Activated effector memory CD4-positive, alpha-beta T cell treated with anti-CD3 and anti-CD28 coated beads, Interleukin-2, amount 50 U/mL, for 16 hours (primary cell): ENCODE measurements at places on chromosomes 7 and 10.

GRCh38 chr10:60863796-60864195 lies 80.2 kb downstream of the RHOBTB1 start:
- DNase-seq, result no peak

GRCh38 chr7:123660514-123661354 lies 5.1 kb downstream of the LMOD2 start:
- DNase-seq, result no peak

DNA sequence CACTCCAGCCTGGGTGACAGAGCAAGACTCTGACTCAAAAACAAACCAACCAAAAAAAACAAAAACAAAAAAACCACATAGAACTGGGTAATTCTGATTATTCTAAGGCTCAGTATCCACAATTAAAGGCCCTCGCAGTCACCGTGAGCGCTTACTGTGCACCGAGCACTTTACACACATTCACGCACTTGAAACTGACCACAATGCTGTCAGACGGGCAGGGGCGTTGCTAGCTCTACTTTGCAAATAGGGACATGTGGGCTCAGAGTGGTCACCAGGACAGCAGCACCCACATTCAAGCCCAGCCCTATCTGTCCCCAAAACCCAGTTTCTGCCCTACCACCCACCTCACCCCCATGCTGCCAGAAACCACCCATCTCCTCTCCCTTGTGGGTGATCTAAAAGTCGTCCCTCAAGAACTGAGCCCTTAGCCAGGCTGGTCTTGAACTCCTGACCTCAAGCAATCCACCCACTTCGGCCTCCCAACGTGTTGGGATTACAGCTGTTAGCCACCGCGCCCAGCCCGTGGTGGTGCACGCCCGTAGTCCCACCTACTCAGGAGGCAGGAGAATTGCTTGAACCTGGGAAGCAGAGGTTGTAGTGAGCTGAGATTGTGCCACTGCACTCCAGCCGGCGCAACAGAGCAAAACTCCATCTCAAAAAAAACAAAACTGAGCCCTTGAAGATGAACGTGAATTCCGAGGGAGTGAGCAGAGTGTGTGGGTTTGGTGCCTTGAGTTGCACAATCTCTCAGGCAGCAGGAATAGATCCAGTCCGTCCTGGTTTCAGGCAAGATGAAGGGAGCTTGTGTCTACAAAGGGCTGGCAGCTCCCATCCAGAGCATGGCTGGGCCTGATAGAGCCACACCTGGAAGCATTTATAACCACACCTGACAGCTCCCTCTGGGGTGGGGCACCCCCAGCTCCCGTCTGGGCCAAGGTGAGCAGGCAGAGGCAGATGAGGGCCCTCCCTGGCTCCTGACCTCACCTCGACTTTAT lies 5.4 kb upstream of the HSPB1 start:
- DNase-seq, result no peak

- no peak for DNase-seq
These were observed 53.1 kb upstream of the RSU1 start for GRCh38 chr10:16870331-16870730.

DNA sequence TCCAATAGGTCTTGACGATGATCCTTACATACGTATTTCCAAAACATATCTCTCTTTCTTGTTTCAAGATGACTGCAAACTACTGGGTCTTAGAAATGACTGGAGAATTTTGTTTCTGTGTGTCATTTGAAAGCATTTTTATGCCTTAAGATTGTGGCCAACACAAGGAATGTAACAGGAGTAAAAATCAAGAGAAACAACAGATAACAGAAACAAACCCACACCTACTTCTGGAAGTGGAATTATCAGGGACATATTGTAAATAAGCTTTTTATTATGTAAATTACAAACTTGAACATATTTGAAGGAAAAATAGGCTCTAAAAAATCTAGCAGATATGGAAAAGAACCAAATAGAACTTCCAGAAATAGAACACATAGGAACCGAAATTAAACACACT lies 195.6 kb downstream of the CYP26A1 start:
- DNase-seq, result no peak

DNA sequence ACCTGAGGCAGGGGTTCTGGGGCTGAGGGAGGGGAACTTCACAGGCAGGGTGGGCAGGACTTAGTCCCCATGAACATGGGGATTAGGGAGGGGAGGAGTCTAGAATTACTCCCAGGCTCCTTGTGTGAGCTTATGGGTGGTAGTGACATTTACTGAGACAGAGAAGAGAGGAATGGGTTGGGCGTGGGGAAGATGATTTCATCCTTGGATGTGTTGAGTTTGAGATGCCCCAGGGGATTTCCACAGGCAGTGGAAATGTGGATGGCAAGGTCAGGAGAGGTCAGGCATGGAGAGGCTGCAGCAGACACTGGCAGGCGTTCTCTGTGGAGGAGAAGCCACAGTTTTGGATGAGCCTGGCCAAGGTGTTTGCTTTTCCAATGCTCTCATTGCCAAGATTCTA lies 26.4 kb upstream of the GSDME start:
- no peak for DNase-seq

- DNase-seq, result no peak
These were observed 370 bp downstream of the TMEM60 start for GRCh38 chr7:77797734-77798393.

DNA sequence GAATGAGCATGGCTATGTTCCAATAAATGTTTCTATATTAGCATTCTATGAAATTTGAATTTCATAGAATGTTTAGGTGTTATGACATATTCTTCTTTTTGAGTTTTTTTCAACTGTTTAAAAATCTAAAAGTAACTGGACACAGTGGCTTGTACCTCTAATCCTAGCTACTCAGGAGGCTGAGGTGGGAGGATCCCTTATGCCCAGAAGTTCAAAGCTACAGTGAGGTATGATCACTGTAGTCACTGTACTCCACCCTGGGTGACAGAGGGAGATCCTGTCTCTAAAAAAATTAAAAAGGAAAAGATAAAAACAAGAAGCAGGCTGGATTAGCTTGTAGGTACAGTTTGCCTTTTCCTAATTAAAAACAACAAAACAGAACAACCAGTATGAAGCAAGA lies 95.1 kb downstream of the NRBF2 start:
- DNase-seq, result no peak

- DNase-seq, result no peak
These were observed 165.4 kb downstream of the ST7 start for GRCh38 chr7:117118579-117119180.

DNA sequence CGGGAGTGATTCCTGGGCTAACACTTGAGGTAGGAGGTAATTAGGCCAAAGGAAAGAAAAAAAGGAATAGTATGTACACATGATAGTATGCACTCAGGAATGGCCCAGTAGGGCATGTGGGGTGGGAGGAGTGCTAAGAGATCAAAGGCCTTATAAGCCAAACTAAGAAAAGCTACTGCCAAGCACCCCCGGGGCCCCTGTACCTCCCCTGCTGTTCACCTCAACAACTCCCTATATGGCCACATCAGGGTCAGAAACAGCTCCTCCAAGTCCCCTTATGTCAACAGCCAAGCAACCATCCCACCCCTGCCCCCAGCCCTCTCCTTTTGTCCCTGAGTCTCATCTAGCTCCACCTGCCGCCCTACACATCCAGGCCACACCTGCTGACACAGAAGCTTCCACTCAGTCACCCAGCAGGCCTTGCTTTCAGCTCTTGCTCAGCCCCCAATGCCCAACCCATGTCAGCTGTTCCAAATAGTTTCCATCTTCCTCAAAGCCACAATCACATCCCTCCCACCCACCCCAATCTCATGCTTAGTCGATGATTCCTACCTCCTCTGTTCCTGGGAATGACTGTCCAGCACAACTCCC lies 80.2 kb downstream of the SORBS1 start:
- no peak for DNase-seq

DNA sequence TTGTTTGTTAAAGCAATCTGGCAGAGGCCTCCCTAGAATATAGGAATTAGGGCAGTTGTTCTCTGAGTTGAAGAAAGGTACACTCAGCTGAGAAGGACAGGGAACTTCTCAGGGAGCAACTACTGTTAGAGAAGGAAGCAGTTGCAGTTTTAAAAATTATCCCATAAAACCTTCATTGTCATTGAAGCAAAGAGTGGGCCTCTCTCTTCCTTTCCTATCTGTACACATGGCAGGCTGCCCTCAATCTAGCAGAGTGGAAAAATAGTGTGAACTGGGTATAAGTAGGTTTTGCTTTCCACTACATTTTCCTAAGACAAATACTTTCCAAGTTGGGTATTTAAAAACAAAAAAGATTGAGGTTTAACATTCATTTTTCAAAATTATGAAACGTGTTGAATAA lies 236.7 kb upstream of the KLF14 start:
- DNase-seq, result no peak

GRCh38 chr7:139115104-139115503 lies 5.6 kb upstream of the ZC3HAV1 start:
- no peak for DNase-seq

- no peak for DNase-seq
These were observed 4.6 kb upstream of the HMX2 start for GRCh38 chr10:123143162-123143824.

- DNase-seq, result no peak
These were observed 29.4 kb upstream of the HNRNPH3 start for GRCh38 chr10:68302503-68302823.

DNA sequence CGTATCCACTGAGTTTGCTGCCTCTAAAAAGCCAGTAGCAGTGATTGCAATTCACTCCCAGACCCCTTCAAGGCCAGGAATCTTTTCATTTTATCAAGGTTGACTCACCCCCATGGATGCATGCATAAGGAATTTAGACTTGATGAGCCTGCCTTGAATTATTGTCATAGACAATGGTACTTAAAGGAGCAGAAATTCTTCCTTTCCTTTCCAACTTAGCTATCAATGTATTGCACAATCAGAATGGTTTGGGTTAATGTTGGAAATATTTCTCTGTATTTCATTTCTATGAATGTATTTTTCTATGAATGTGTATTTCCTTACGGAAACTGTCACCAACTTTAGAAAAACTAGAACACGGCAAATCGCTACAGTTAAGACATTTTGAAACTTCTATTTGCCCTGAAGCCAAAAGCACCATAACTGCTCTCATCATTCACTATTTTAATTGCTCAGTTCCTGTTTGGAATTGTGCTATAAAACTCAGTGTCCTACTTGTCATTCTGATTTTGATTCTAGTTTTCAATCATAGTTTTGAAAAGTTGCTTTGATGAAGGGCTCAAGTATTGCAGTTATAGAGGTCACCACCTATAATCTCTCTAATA lies 355.7 kb upstream of the AKR1E2 start:
- no peak for DNase-seq

DNA sequence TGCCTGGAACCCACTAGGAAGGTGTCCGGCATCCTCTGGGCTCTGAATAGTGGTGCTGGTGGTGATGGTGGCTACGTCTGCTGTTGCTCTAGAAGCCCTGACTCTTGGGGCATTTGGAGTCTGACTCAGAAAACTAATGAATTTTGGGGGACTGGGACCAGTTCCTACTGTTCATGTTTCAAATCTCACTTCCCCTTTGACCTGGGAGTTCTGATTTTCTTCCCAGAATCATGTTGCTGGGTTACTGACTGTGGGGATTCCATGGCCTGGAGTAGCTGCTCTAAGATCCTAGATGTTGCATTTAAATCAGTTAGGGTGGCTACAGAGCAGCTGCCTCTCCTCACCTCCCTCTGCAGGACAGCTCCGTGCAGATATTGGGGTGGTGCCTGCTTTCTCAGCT lies 3.2 kb downstream of the TSPAN33 start:
- no peak for DNase-seq

GRCh38 chr7:103735377-103735776 lies 254.1 kb downstream of the RELN start:
- no peak for DNase-seq

DNA sequence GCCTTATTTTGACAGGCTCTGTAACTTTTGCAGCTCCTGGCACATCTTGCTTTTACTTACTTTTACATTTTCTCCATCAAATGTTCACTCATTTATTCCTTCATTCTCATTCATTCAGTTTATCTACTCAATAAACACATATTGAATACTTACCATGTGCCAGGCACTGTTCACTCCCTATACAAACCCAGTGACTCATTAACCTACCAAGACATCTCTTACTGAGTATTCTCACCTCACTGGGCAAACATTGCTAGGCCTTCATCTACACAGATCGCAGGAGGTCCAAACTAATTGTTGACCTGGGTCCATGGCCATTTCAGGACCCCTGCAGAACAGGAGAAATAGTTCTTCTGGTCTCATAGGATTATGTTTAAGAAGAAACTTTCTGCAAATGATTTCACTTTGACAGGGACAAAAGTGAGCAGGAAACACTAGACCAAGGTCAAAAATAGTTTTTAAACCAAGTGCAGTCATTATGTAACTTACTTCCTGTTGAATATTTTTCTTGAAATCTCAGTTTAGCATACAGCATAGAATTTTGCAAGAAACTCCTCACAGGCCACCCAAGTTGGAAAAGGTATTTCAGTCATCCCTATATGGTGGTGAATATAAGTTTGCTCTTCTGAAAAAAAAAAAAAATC lies 17.6 kb downstream of the SLC26A4 start:
- no peak for DNase-seq

- DNase-seq, result peak; percentile 70
These were observed 72.6 kb downstream of the OSBPL3 start for GRCh38 chr7:24907311-24907886.

GRCh38 chr10:102419269-102420180 lies 940 bp upstream of the PSD start:
- DNase-seq, result peak; percentile 91

DNA sequence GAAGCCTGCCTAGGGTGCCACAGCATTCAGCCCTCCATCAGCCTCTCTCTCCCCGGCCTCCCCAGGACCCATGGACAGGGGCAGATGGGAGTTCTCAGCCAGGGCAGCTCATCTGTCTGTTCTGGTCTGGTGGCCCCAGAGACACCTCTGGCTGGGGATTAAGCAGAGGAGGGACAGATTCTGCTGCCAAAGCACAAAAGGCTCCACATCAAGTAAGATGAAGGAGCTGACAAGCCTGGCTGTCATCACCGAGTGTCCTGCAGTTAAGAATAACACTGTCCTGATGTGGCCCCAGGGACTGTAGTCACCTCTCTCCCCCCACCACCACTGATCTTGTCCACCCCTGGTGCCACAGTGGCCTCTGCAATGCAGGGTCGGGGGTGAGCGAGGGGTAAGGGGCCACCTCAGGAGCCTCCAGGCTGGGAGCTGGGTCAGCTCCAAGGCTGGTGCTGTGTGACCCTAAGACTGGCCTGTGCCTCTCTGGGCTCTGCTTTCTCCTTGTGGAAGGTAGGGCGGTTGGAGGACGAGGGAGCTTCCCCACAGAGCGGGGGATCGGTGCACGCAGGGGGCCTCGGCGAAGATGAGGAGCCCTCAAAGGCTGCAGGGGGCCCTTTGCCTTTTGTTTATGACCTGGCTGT lies 18.7 kb downstream of the C10orf105 start:
- DNase-seq, result no peak

- peak; percentile 71 for DNase-seq
These were observed 52.6 kb downstream of the TRRAP start for GRCh38 chr7:98930921-98931320.

DNA sequence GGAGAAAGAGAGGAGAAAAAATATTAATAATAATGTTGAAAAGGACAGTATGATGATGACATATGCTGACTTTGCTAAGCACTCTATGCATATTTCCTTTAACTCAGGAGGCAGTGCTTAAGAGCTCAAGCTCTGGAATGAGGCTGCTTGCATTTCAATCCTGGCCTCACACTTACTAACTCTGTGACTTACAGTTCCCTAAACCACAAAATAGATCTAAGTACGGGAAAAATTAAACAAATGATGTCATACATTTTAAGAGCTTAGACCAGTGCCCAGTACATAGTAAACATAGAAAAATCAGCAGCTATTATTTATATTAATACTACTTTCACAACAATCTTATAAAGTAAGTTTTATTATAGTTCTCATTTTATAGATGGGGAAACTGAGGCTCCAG lies 61.3 kb downstream of the GFRA1 start:
- no peak for DNase-seq

- DNase-seq, result no peak
These were observed 85.9 kb upstream of the UNC5B start for GRCh38 chr10:71126432-71126831.

GRCh38 chr7:81111358-81111757 lies 192.5 kb upstream of the SEMA3C start:
- no peak for DNase-seq
